ENCODE measurements at places on chromosomes 2 and 18.

- no peak for DNase-seq
Measured at GRCh38 chr2:26008095-26008494, 25.8 kb upstream of the RAB10 start.

DNA sequence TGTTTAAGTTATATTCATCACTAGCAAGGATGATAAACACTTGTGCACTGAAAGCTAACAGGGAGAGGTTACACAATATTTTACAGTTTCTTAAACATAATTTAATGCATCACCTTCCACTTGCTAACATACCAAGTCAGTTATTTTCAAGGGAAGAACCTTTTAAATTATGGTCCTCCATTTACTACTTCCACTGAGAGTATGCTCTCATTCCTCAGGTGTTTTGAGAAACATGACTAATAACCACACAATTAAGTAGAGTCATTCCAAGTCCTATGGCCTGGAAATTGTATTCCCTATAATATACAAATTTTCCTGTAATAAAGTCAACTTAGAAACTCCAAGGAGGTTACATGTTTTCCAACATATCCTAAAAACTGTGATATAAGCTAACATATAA, 152.3 kb upstream of the STON1 start:
- no peak for DNase-seq

- peak; percentile 79 for DNase-seq
Measured at GRCh38 chr18:74459889-74460288, 2.8 kb upstream of the DIPK1C start.

DNA sequence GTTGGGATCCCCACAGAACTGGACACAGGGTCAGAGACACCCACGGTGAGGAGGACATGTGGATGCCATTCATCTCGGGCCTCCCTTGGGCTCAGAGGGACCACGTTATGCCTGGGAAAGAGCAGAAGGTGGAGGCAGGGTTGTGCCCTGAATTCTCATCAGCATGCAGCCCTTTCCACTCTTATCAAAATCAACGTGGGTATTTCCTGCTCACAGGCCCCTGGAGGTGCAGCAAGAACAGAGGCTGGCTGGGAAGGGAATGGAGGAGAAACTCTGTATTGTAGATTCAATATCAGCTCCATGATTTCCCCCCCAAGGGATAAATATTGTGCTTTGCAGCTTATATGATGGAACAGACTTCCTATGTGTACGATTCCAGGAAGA, 90.9 kb downstream of the SETBP1 start:
- no peak for DNase-seq

DNA sequence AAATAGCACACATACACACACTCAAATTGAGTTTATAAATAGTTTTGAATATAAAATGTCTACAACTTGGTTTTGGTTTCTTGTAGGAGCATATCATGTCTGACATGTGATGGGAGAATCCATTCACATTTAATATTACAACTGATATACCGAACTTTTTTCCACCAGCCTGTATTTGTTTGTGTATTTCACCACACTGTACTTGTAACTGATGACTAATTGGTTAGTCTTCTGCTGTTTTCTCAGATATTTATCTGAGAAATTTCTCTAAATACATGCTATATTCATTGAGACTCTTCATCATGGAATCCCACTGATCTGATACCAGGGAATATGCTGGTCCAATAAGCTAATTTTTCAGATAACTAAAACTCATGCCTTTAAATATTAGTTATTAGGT, 56.3 kb upstream of the UBXN4 start:
- no peak for DNase-seq
